Activated CD4-positive, alpha-beta T cell treated with anti-CD3 and anti-CD28 coated beads, Interleukin-2, amount 10 ng/mL, durations not matched to agents 24 days and 14 days (primary cell): ENCODE measurements at places on chromosomes 3 and 15. TPM values are rescaled to one million over a fixed set of nuclear protein-coding genes. Genes with fewer than 3 reads are reported as not detected.
A peak's percentile ranks its signal among the peaks of the same experiment; 100 is the strongest.

DNA sequence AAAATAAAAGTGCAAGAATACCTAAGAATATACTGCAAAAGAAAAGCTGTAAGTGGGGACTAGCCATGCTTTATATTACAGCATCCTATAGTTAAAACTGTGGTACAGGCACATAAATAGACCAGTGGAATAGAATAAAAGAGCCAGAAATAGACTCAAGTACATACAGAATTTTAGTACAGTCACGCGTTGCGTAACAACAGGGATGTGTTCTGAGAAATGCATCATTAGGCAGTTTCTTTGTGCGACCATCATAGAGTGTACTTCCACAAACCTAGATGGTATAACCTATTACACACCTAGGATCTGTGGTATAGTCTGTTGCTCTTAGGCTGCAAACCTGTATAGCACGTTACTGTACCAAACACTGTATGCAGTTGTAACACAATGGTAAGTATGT is 61.8 kb downstream of the PCCB start:
- no peaks in the 10 kb centered on the region for H3K4me1 ChIP-seq
- H3K36me3 ChIP-seq, result peaks cover 12% of the 10 kb centered on the region
- H3K27ac ChIP-seq, result no peak overlapping the region
- DNase-seq, result peak; percentile 21

DNA sequence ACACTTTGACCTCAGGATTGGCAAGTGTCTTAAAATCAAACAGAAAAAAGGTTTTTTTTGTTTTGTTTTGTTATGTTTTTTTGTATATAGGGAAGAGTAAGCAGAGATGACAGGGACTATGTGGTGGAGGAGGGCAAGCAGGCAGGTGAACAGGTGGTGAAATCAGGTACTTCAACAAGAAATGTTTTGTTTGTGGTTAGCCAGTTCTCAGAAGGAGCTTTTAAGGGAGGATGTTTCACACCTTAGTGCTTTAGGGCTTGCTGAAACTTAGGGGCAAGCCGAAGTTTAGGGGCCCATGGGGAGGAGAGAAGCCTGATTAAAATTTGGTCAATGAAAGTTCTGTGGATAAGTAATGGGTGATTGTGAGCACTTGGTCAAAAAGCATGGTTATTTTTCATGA is 370.7 kb upstream of the SLCO3A1 start:
- H3K36me3 ChIP-seq, result no peaks in the 10 kb centered on the region
- peak; percentile 70 for DNase-seq
- H3K4me1 ChIP-seq, result peaks cover 33% of the 10 kb centered on the region
- H3K4me3 ChIP-seq, result peak overlapping the region; percentile 46
- H3K27ac ChIP-seq, result no peak overlapping the region
- no peaks in the 10 kb centered on the region for H3K27me3 ChIP-seq

LRRN1 gene
- total RNA-seq, result 0.05 TPM in 1 of 2 replicates, not detected in the other

DNA sequence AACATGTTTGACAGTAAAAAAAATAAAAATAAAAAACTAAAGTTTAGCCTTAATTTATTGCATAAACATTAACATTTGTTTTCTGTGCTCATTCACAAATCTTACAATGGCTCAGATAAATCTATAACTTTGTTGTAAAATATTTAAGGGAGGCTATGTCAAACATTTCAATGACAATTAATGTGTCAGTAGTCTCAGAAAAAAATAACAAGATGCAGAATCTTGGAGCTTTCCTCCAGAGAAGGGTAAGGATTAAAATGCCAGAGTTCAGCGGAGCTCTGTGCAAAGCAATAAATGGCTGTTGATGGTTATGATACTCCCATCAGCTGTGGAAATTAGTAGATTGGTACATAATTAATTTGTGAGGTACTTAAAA is 20.0 kb upstream of the CAPN7 start:
- H3K4me1 ChIP-seq, result no peaks in the 10 kb centered on the region
- DNase-seq, result no peak
- H3K36me3 ChIP-seq, result no peaks in the 10 kb centered on the region
- no peak overlapping the region for H3K27ac ChIP-seq

DNA sequence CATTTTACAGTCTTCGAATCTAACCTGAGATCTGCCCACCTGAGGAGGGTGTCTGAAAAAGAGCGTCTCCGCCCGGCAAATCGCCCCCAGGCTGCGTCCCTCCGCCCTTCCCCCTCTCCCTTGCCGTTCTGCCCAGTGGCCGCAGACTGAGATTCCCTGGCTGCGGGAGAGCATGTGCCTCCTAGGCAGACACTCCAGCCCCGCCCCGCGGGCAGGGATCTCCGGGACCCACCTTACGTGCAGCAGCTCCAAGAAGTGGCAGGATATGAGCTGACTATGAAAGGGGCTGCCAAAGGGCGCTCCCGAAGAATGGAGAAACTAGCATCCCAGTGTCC is 2.7 kb upstream of the WNT5A start:
- peaks cover 3% of the 10 kb centered on the region for H3K36me3 ChIP-seq
- H3K27ac ChIP-seq, result no peak overlapping the region
- peaks cover 9% of the 10 kb centered on the region for H3K4me1 ChIP-seq
- H3K4me3 ChIP-seq, result peak overlapping the region; percentile 6
- H3K27me3 ChIP-seq, result peaks cover 58% of the 10 kb centered on the region

DNA sequence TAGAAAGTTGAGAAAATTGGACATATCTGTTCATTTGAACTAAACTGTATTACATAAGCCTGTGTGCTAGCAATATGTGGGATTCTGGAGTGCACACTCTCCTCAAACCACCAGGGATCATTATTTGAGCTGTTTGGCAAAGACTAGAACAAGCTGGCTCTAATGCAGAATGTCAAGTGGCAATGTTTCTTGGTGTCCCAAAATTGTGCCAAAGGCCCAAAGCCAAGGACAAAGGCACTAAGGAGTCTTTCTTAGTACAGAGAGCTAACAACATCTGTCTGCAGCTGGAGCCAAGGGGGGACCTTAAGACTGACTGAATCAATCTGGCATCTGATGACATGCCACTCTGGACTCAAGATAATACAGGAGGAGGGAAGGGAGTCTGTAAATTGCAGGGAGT is 76.7 kb upstream of the STRIT1 start:
- H3K27me3 ChIP-seq, result peaks cover 2% of the 10 kb centered on the region
- no peak overlapping the region for H3K27ac ChIP-seq
- H3K4me1 ChIP-seq, result no peaks in the 10 kb centered on the region
- H3K4me3 ChIP-seq, result no peak overlapping the region

GRCh38 chr3:89061259-89061658 is 46.2 kb upstream of the EPHA3 start:
- DNase-seq, result no peak
- H3K4me1 ChIP-seq, result no peaks in the 10 kb centered on the region
- H3K27ac ChIP-seq, result no peak overlapping the region
- no peaks in the 10 kb centered on the region for H3K36me3 ChIP-seq
